ENCODE measurements at places on chromosomes 11 and 22.
A peak's percentile ranks its signal among the peaks of the same experiment; 100 is the strongest.

- DNase-seq = peak; percentile 87
Measured at GRCh38 chr11:75241036-75241905, 697 bp downstream of the TPBGL start.

GRCh38 chr11:112499153-112499880, 238.7 kb upstream of the PLET1 start:
- DNase-seq = no peak

DNA sequence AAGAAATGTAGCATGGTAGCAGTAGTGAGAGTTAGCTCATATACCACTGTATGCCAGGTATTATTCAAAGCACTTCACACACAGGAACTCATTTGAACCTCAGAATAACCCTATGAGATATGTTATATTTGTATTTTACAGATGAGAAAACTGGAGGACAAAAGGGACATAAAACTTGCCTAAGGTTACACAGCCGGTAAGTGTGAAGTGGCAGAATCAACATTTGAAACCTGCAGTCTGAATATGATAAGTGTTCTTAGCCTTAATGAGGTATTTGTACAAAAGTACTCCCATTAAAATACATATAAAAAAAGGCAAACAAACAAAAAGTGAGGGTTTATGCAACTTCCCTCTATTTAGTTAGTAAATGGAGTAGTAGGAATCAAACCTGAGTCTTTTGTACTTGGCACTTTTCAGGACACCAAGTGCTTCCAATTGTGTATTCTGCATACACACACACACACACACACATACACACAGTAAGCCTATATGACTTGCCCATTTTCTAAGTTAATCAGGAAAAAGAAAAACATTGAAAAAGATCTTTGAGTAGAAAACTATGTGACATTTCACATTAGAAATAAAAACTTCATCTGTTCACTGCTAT, 223.9 kb upstream of the FOLH1 start:
- no peak for DNase-seq

DNA sequence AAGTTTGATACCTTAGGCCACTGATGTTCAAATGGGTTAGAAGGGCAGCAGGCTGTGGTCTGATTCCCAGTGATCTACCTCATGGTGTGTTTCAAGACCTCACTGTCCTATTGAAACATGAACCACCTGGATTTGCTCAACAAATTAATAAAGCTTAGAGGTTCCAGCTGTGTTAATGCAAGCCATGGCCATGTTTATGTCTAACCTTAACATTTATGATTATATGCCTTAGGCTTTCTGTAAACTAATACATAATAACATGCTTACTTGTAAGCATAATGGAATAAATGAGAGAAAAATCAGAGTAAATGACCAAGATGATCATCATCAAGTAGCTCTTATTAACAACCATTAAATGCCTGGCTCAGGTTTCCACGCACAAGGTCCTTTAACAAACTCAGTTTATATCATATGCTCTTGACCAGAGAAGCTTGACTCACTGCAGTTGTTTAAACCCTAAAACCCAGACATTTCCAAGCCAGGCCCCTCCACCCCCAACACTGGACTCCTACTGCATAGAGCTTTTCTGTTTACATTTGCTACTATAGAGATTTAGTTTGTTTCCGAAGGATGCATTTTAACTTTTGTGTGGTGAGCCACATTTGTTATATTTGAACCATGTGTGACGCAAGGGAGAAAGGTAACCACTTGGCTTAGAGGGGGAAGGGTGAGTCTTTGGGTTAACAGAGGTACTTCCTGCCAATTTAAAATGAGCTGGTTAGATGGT, 43.7 kb downstream of the KREMEN1 start:
- no peak for DNase-seq

- no peak for DNase-seq
Measured at GRCh38 chr11:87743007-87743406, 432.2 kb downstream of the RAB38 start.

- DNase-seq = no peak
Measured at GRCh38 chr11:126414615-126415014, 59.1 kb downstream of the ST3GAL4 start.

- no peak for DNase-seq
Measured at GRCh38 chr11:116989184-116989583, 109.0 kb downstream of the SIK3 start.

Measured in transverse colon (tissue), 4 donors.